ENCODE measurements at places on chromosomes 5 and 9.

GRCh38 chr5:52789851-52790250, 2.1 kb downstream of the ITGA1 start:
- DNase-seq: no peak

DNA sequence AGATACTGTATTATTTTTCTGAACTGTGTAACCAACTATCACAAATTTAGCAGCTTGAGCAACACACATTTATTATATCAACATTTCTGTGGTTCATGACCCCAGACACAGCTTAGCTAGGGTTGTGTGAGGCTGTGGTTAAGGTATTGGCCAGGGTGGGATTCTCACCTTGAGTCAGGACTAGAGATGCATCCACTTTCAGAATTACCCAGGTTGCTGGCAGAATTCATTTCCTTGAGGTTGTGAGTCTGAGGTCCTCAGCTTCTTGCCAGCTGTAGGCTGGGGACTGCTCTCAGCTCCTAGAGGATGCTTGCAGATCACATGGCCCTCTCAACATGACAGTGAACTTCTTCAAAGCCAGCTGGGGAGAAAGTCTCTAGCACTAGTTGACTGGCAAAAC, 122.5 kb upstream of the RASGRF2 start:
- DNase-seq: no peak

GRCh38 chr9:113875459-113876150, 504 bp upstream of the ZNF618 start:
- DNase-seq: no peak

DNA sequence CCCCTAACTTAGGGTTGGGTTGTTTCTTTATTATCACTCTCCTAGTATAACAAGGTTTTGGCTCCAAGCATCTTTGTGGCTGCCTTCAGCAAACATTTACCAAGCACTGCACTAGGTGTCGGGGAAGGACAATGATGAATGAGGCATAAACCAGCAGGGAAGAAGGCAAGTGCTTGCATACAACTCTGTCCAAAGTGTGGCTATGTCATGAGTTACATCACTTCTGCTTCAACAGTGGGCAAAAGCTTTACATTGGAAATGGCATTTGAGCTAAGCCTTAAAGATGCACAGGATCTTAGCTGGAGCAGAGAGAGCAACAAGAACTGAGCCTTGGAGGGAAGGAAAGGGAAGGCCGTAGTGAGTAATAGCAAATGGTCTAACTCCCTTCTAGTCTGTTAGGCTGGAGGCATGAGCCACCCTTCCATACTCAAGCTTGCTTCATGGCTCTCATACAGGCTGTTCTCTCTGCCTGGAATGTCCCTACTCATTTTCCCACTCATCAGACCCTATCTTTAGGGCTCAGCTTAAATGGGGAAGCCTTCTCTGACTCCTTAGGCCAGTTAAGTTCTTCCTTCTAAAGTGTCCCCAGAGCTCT, 121.8 kb downstream of the SEMA6A start:
- no peak for DNase-seq

- DNase-seq: no peak
These were observed 2.0 kb upstream of the SPINK9 start for GRCh38 chr5:148333262-148333849.

- DNase-seq: no peak
These were observed 227.0 kb downstream of the PDE4D start for GRCh38 chr5:59666440-59667068.

- DNase-seq: no peak
These were observed 99.6 kb downstream of the APBA1 start for GRCh38 chr9:69572611-69573010.

DNA sequence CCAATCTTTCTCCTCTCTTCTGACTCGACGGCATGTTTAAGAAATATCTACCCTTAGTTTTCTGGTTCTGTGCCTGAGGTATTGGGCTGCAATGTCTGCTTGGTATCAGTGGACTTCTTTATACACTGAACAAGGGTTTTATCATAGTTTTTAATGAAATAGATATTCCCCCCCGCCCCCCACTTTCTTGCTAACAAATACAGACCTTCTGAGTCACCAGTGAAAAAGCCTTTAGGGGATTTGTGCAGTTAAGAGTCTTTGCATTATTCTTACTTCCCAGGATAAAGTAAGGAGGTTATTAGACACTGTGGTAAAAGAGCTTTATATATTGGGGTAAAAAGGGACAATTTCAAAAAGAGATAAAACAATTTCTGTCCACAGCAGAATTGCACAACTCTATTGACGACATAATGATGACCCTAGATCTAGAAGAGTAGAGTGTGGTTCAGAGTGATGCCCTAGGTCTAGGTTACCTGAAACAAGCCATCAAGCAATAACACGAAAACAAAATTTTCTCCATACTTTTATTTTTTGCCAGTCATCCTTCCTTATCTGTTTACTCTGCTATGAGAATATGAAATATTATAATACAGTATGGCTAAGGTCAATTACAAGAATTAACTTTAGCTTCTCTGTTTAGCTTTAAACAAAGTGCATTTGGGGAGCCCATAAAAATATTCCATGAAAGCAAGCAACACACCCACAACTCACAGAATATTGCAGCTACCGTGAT, 110.7 kb downstream of the PLK2 start:
- DNase-seq: no peak

GRCh38 chr5:141121563-141121962, at the start of gene PCDHB4:
Gene PCDHB4 (plus strand): TSS chr5:141121818. CDS start chr5:141121999, 181 bp downstream.
- DNase-seq: no peak

DNA sequence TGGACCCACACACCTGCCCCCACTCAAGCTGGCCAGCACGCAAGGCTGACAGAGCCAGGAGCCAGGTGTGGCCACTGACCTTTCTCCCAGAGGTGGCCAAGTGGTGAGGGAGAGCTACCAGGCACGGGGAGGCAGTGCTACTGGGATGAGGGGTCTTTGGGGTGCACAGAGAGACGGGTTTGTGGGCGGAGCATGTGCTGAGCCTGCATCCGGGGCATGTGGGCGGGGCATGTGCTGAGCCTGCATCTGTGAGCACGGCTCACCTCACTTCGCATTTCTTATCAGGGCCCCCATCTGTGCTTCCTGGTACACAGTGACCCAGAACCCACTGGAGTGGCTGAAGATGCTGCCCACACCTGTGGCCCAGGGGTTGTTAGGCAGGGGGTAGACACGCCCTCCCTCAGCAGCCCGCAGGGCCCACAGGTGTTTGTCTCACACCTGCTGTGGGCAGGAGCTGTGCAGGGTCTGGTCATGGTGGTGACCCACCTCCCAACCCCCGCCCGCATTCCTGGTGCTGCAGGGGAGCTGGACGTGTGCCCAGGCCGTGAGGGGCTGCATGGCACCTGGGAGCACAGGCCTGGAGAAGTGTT, 21.5 kb downstream of the CCDC187 start:
- DNase-seq: no peak

DNA sequence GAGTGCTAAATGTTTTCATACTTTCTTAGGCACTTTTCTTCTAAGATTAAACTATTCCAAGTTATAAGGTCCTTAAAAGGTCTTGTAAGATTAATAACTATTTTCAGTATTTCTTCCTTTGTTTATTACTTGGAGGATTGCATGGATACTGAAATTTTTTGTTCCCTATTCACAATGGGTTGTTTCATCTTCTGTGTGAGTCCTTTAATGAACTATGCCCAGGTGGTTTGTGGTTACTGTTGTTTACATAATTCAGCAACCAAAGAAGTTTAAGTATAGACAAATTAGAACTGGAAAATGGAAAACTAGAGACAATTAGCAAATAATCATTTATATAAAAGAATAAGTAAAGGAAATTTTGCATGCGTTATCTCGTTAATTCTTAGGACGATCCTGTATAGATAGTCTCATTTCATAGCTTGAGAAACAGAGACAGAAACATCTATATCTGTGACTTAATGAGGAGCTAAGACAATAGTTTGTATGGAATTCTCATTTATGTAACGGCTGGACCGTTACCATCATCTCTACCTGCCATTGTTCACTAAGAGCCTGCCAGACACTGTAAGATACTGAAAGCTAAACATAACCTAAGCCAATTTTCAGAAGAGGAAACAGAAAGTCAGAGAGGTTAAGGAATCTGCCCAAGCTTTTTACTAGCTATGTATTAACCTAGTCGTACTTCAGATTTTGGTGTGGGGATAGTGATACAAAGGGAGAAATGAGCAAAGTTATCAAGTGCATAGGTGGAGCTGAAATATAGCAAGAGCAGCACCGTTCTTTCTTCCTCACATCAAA, 148.2 kb downstream of the PAM start:
- no peak for DNase-seq

GRCh38 chr9:93119953-93120845, 13.9 kb downstream of the NINJ1 start:
- peak; percentile 68 for DNase-seq

- no peak for DNase-seq
These were observed 40.6 kb upstream of the MAP1B start for GRCh38 chr5:72066705-72067107.

- no peak for DNase-seq
These were observed 151.2 kb downstream of the TTC39B start for GRCh38 chr9:15155826-15156225.

DNA sequence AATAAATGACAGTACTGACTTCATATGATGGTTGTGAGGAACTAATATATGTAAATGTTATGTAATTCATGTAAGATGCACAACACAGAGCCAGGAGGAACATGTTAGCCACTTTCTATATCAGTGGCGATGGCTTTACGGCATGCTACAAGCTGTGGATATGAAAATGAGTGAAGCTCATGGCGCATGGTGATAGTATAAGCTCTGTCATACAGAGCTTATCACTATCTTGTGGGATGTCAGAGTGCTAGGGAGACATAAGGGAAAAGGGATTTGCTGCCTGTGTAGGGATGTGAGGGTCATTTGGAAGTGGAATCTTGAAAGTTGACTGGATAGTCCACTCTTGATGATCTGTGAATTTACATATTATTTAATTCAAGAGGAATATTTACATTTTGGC, 13.6 kb downstream of the CPEB4 start:
- DNase-seq: no peak

Data from activated effector memory CD4-positive, alpha-beta T cell treated with anti-CD3 and anti-CD28 coated beads, Interleukin-2, amount 50 U/mL, for 16 hours (primary cell).